Gastrocnemius medialis (tissue), 4 donors: ENCODE measurements at places on chromosomes 6 and 20.
A peak's percentile ranks its signal among the peaks of the same experiment; 100 is the strongest.

- H3K27ac ChIP-seq, result no peak overlapping the region
- DNase-seq, result no peak
- H3K4me1 ChIP-seq, result no peaks in the 10 kb centered on the region
- H3K27me3 ChIP-seq, result no peaks in the 10 kb centered on the region
These were observed 255.7 kb downstream of the GJA1 start for GRCh38 chr6:121691126-121691551.

GRCh38 chr6:160667639-160668481 lies 3.8 kb upstream of the LPA start:
- H3K4me3 ChIP-seq, result no peak overlapping the region
- no peaks in the 10 kb centered on the region for H3K27me3 ChIP-seq
- no peaks in the 10 kb centered on the region for H3K4me1 ChIP-seq
- no peak for DNase-seq
- no peak overlapping the region for H3K27ac ChIP-seq

GRCh38 chr6:170369403-170369802 lies 62.8 kb downstream of the FAM120B start:
- DNase-seq, result no peak
- H3K4me3 ChIP-seq, result no peak overlapping the region
- H3K4me1 ChIP-seq, result peaks cover 61% of the 10 kb centered on the region
- no peaks in the 10 kb centered on the region for H3K27me3 ChIP-seq
- no peaks in the 10 kb centered on the region for H3K36me3 ChIP-seq

DNA sequence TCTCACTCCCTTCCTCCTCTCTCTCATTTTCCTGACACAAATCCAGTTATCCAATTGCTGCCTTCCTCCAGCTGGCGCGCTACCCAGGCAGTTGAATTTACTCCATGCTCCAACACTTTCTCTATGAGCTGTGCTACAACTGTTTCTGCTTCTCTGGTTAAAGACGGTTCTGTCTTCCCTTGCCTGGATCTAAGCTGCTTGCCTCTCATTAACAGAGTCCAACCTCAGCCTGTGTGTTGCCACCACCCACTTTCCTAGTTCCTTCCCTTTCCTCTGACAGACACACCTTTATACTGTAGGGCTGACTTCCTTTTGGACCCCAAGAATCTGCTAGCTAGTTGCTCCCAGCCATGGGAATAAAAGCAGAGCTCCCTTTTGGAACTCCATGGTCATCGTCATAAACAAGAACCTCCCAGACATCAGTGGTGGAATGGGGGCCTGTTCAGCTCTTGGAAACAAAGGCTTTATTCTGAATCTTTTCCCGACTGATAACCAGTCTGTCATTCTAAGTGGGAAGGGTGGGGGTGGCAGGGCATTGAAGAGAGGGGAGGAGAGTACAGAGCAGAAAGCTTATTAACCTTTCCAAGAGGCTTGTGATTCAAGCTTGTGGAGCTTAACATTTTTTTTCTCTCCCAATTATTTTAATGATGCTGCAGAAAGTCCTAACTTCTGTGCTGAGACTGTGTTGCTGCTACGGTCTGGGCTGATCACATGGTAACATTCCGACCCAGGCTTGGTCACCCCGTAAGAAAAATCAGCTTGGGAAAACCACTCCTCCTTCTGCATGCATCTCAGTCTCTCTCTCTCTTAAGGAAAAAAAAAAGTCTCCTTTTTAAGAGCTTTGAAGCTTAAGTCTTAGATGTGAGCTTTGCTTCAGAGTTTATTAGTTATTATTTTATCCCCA lies 31.3 kb upstream of the BMP2 start:
- H3K4me1 ChIP-seq, result peaks cover 12% of the 10 kb centered on the region
- H3K27me3 ChIP-seq, result no peaks in the 10 kb centered on the region
- H3K4me3 ChIP-seq, result no peak overlapping the region
- peak overlapping the region; percentile 31 for H3K27ac ChIP-seq
- DNase-seq, result no peak

DNA sequence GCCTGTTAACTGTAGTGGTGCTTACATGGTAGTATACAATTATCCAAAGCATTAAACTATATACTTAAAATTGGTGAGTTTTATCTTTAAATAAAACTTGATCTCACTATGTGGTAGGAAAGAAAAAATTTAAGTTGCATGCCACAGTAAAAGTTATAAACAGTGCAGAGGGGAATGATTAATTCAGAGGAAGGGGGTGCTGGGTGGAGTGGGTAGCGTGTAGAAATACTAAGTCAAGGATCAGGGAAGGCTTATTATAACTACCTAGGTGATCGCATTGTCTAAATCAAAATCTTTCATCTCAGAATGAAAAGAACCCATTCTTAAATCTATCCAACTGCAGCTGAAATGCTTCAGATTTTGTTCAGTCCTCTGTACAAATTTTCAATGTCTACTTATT lies 428.3 kb downstream of the ADGRB3 start:
- no peak overlapping the region for H3K27ac ChIP-seq
- H3K27me3 ChIP-seq, result no peaks in the 10 kb centered on the region
- H3K36me3 ChIP-seq, result no peaks in the 10 kb centered on the region
- no peak overlapping the region for H3K4me3 ChIP-seq
- no peaks in the 10 kb centered on the region for H3K4me1 ChIP-seq

DNA sequence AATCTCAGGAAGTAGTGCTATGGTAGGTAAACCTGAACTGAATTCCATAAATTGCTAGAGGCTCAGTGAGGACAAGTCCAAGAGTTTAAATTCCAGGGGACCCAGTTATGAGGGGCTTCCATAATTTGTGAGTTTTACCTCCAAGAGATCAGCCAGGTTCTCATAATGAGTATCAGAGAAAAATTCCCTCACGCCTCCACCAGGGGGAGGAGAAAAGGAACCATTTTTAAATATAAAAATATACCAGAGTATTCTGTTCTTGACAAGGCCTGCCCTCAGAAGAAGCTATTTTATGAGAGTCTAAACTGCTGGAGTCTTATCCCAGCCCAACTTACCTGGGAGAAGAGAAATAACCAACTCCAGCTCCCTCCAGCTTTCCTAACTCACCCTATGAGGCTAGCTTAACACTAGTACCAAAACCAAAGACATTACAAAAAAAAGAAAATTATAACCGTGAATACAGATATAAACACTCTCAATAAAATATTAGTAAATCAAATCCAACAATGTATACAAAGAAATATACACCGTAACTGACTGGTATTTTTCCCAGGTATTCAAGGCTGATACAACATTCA lies 158.7 kb downstream of the TFAP2A start:
- no peaks in the 10 kb centered on the region for H3K4me1 ChIP-seq
- H3K36me3 ChIP-seq, result no peaks in the 10 kb centered on the region
- H3K27ac ChIP-seq, result no peak overlapping the region
- DNase-seq, result no peak
- no peaks in the 10 kb centered on the region for H3K27me3 ChIP-seq

DNA sequence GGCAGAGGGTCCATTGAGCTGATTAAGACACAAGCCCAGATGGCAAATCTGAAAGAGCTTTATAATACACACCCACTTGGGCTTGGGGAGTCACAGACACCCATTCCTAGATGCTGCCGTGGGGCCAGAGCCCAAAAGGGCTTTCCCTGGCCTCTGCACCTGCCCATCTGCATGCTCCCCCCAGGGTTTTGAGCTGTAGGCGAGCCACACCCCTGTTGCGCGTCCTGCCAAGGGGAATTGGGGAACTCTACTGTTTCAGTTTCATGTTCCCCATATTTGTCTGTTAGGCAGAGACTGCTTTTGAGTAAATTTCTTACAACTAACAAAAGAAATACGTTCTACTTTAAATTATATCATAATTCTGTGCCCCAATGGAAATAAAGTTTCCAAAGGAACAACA lies 52.9 kb upstream of the FNDC1 start:
- H3K27ac ChIP-seq, result peak overlapping the region; percentile 83
- DNase-seq, result no peak
- peaks cover 38% of the 10 kb centered on the region for H3K4me1 ChIP-seq
- H3K4me3 ChIP-seq, result no peak overlapping the region
- H3K27me3 ChIP-seq, result no peaks in the 10 kb centered on the region
- no peaks in the 10 kb centered on the region for H3K36me3 ChIP-seq

DNA sequence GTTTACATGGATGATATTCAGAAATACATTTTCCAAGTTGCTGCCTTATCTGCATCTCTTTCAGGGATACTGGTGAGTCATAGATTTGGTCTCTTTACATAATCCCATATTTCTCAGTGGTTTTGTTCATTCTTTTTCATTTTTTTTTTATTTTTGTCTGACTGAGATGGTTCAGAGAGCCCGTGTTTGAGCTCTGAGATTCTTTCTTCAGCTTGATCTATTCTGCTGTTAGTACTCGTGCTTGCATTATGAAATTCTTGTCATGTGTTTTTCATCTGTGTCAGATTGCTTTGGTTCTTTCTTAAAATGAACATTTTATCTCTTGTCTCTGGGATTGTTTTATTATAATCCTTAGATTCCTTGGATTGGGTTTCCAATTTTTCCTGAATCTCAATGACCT lies 317.3 kb downstream of the DOK5 start:
- H3K27me3 ChIP-seq, result no peaks in the 10 kb centered on the region
- H3K27ac ChIP-seq, result no peak overlapping the region
- DNase-seq, result no peak
- H3K36me3 ChIP-seq, result no peaks in the 10 kb centered on the region
- no peaks in the 10 kb centered on the region for H3K4me1 ChIP-seq

GRCh38 chr20:42553374-42553773 lies 636.3 kb downstream of the PTPRT start:
- H3K27me3 ChIP-seq, result no peaks in the 10 kb centered on the region
- no peak overlapping the region for H3K4me3 ChIP-seq
- no peaks in the 10 kb centered on the region for H3K4me1 ChIP-seq

DNA sequence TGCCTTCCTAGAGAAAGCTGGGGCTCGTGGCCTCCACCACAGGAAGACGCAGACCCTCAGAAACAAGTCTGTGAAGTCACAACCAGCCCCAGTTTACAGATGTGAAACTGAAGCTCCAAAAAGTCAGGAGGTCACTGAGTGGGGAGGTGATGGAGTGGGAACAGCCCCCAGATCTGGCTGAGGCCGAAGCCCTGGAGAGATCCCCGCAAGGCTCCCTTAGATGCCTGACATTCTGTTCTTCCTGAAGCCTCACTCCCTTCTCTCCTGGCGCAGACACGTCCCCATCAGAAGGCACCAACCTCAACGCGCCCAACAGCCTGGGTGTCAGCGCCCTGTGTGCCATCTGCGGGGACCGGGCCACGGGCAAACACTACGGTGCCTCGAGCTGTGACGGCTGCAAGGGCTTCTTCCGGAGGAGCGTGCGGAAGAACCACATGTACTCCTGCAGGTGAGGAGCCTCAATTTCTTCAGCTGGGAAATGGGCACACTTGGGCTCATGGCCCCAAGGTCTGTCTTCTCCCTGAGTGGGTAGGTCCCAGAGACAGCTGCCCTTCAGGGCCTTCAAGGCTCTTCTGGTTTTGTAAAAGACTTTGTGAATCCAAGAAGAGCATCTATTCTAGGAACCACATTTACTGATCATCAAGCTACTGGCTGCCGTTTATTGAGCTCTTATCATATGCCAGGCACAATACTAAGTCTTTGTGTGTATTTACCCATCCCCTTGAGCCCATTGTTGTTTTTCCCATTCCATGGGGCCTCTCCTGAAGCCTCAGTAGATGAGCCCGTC lies 50.5 kb downstream of the HNF4A start:
- no peak overlapping the region for H3K27ac ChIP-seq
- H3K36me3 ChIP-seq, result no peaks in the 10 kb centered on the region
- no peak overlapping the region for H3K4me3 ChIP-seq
- no peak for DNase-seq

- no peaks in the 10 kb centered on the region for H3K4me1 ChIP-seq
- H3K4me3 ChIP-seq, result no peak overlapping the region
- DNase-seq, result no peak
These were observed 29.7 kb upstream of the RANBP9 start for GRCh38 chr6:13741365-13741764.

- H3K36me3 ChIP-seq, result no peaks in the 10 kb centered on the region
- no peak for DNase-seq
- no peak overlapping the region for H3K27ac ChIP-seq
- H3K4me3 ChIP-seq, result no peak overlapping the region
These were observed 12.6 kb upstream of the WFDC12 start for GRCh38 chr20:45136911-45137310.

DNA sequence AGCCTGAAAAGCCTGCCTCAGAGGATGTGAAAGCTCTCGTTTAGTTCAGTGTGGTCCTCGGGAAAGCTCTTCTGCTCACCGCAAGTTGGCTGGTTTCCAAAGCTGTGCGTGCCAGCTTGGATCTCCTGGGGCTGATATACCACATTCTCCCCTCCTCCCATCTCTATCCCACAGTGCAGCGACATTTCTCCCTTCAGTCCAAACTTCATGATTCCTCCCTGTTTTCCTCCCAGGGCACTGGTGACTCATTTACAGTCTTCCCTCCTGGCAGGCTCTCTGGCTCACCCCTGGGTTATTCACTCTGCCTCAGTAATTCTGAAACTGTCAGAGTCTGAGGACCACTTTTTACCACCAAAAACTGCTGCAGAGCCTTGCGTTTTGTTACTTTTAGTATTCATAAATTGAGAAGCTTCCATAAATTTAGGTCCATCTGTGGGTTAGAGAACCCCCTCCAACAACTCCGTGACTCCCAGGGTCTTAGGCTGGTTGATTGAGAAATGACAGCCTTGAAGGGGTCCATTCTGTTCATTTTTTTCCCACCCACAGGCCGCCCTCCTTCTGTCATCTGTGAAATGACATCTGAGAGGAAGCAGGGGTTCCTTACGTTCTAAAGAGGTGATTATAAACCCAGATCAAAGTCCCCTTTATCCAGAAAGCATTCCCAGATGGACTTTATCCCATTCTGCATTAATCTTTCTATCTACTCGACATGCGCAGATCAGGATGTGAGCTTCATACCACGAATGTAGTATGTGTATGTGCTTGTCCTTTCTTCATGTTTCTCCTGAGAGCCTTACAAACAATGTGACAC lies 6.1 kb downstream of the TRIM10 start:
- H3K4me3 ChIP-seq, result no peak overlapping the region
- peaks cover 14% of the 10 kb centered on the region for H3K27me3 ChIP-seq
- H3K4me1 ChIP-seq, result peaks cover 6% of the 10 kb centered on the region
- no peak for DNase-seq
- H3K27ac ChIP-seq, result no peak overlapping the region

- H3K27me3 ChIP-seq, result no peaks in the 10 kb centered on the region
- H3K27ac ChIP-seq, result no peak overlapping the region
- DNase-seq, result no peak
- H3K4me1 ChIP-seq, result no peaks in the 10 kb centered on the region
- H3K36me3 ChIP-seq, result no peaks in the 10 kb centered on the region
These were observed 545.8 kb downstream of the MMUT start for GRCh38 chr6:48917233-48917632.

- no peaks in the 10 kb centered on the region for H3K27me3 ChIP-seq
- H3K27ac ChIP-seq, result no peak overlapping the region
These were observed 17.6 kb upstream of the SRSF3 start for GRCh38 chr6:36576578-36576977.

- H3K27me3 ChIP-seq, result peaks cover 14% of the 10 kb centered on the region
- H3K4me1 ChIP-seq, result no peaks in the 10 kb centered on the region
- H3K4me3 ChIP-seq, result no peak overlapping the region
- no peak overlapping the region for H3K27ac ChIP-seq
- no peak for DNase-seq
These were observed 8.4 kb downstream of the PAX1 start for GRCh38 chr20:21713901-21714296.

GRCh38 chr6:112330071-112330878 lies 16.9 kb upstream of the RFPL4B start:
- H3K36me3 ChIP-seq, result no peaks in the 10 kb centered on the region
- DNase-seq, result no peak
- no peak overlapping the region for H3K27ac ChIP-seq
- H3K27me3 ChIP-seq, result no peaks in the 10 kb centered on the region
- no peak overlapping the region for H3K4me3 ChIP-seq
- no peaks in the 10 kb centered on the region for H3K4me1 ChIP-seq

GRCh38 chr20:49403012-49403411 lies 79.5 kb downstream of the KCNB1 start:
- H3K4me3 ChIP-seq, result no peak overlapping the region
- no peaks in the 10 kb centered on the region for H3K36me3 ChIP-seq
- peak overlapping the region; percentile 84 for H3K27ac ChIP-seq
- no peak for DNase-seq
- H3K27me3 ChIP-seq, result no peaks in the 10 kb centered on the region
- H3K4me1 ChIP-seq, result peaks cover 38% of the 10 kb centered on the region
